ENCODE measurements at places on chromosomes 2 and 18. TPM values are rescaled to one million over a fixed set of nuclear protein-coding genes. Genes with fewer than 3 reads are reported as not detected.

DNA sequence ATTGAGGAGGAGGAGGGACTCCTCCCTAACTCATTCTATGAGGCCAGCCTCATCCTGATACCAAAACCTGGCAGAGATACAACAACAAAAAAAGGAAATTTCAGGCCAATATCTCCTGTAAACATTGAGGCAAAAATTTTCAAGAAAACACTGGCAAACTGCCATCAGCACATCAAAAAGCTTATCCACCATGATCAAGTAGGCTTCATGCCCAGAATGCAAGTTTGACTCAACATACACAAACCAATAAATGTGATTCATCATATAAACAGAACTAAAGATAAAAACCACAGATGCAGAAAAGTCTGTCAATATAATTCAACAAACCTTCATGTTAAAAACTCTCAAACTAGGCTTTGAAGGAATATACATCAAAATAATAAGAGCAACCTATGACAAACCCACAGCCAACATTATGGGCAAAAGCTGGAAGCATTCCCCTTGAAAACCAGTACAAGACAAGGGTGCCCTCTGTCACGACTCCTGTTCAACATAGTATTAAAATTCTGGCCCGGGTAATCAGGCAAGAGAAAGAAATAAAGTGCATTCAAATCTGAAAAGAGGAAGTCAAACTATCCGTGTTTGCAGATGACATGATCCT lies 1014.3 kb downstream of the CBLN2 start:
- no peak for DNase-seq

Gene NTSR2
- 0.19 TPM for total RNA-seq

DNA sequence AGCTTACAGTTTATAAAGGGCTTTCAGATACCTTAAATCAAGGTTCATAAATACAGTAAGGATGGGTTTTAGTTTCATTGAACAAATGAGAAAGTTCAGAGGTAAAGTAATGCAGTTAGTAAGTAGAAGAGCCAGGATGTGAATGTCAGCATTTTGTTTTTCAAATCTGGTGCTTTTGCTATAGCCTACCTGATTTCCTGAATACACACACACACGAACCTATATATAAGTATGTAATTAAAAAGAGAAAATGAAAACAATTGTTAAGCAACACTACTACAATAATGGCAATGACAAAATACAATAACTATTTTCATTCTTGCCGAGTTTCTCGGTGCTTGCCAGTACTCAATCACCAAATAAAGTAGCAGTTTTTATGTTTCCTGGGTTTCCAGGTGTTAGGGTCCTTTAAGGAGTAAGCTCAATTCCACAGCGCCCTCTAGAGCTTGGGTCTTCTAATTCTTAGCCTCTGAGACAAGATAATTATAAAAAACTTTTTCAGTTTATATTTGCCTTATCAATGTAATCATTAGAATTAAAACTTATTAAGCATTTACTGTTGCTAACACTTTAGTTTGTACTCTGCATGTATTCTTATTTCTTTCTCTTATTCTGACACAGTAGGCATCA lies 512.9 kb upstream of the ACVR2A start:
- DNase-seq: no peak

DNA sequence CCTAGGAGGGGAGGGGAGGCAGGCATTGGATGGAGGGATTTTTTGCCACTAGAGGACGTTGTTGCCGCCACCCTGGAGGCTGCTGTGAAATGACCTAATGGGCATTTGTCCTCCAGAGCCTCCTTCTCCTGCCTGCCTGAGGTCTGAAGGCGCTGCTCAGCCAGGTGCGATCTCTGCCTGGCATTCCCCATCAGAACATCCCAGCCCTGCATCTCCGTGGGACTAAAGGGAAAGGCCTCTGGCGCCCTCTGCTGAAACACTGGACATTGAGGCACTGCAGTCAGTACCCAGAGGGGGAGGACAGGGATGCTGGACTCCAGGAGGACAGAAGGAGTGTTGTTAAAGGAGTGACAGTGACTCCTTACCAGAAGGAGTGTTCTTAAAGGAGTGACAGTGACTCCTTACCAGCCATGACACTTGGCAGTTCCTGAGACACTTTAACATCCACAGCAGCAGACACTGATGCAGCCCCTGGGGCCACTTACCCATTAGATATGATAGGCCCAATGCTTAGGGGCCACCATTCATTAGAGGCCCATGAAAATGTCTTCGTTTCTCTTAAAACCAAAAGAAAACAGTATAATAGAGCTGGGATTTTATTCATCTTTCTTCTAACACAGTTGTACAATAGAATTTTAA lies 17.0 kb downstream of the THNSL2 start:
- peak; percentile 75 for DNase-seq

Gene CFAP65
- total RNA-seq: not detected

Gene SERPINB2
- not detected for total RNA-seq

Gene FZD7
- total RNA-seq: 25.3 TPM

DNA sequence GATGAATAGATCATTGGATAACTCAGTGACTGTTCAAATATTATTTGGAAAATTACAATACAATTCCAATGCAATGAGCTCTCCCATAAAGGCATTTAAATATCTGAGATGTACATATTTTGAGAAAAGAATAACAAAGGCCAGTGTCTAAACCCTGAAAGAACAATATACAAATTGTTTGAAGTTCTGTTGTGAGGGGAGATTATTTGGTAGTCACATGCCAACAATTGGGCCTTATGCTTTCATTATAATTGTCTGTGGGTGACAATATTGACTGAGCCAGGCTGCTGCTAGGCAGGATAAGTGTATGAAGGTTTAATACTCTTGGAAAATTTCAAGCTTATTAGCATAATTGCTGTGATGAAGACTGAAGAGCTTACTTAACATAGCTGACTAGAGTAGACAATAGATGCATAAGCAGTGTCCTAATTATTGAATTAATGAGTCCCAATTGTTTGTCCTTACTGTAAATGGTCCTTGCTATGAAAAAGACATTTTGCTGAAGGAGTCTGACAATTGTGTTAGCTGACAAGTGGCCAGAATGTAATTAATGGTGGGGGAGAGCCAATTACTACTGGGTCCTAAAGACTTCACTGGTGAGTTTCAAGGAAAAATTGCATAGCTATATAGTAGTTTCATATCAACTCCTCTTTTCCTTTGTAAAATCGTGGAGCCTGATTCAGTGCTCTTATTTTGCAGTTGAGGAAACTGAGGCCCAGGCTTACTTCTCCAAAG lies 5.0 kb upstream of the SMAD2 start:
- DNase-seq: no peak

Gene NGEF
- total RNA-seq: not detected

Gene EGR4
- not detected for total RNA-seq

DNA sequence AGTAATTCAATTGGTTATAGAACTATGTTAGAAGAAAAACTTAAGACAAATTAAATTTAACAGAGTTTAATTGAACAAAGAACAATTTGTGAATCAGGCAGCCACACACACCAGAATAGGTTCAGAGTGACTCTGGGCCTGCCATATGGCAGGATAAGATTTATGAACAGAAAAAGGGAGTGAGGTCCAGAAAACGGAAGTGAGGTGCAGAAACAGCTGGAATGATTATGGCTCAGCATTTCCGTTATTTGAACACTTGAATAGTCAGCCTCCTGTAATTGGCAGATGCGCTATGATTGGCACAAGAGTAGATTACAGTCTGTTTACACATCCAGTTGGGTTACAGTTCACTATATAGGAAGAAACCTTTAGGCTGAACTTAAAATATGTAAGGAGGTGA lies 99.0 kb downstream of the MBD2 start:
- no peak for DNase-seq

Gene ZNF385B
- 0.46 TPM for total RNA-seq
